ENCODE measurements at places on chromosomes 2 and 18.

GRCh38 chr2:103152556-103152955, 390.7 kb downstream of the TMEM182 start:
- no peak for DNase-seq

DNA sequence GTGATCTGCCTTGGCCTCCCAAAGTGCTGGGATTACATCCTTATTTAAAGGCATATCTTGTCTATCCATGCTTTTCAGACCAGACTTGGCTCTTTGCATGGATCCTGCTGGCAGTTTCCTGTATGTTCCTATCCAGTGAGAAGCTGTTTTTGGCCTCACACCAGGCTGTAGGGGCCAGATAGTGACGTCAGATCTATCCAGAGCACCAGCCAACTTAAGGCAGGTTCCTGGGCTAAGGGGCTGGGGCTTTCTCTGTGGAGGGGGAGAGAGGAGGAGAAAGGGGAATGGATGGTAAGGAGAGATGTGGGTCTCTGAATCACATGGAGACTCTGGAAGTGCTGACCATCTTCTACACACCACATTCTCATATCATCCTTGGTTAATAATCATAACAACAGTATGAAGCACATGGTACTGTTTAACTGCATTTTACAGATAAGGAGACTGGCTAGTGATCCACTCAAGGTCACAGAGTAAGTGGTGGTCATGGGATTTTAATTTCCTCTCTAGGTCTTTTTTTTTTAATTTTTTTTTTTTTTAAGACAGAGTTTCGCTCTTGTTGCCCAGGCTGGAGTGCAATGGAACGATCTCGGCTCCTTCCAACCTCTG, 2.0 kb upstream of the FAM117B start:
- DNase-seq = no peak

- no peak for DNase-seq
These were observed 33.4 kb downstream of the XRCC5 start for GRCh38 chr2:216142540-216142939.

GRCh38 chr2:101781791-101782426, 84.4 kb downstream of the MAP4K4 start:
- DNase-seq = no peak

- no peak for DNase-seq
These were observed 190.3 kb downstream of the RBM43 start for GRCh38 chr2:151071382-151071781.

GRCh38 chr2:42064417-42064942, 16.7 kb downstream of the PKDCC start:
- no peak for DNase-seq

Measured in spinal cord (tissue), 10 donors.